ENCODE measurements at places on chromosomes 7 and 10.

- DNase-seq: no peak
Observed at GRCh38 chr10:48931188-48931587, 8.5 kb downstream of the LRRC18 start.

DNA sequence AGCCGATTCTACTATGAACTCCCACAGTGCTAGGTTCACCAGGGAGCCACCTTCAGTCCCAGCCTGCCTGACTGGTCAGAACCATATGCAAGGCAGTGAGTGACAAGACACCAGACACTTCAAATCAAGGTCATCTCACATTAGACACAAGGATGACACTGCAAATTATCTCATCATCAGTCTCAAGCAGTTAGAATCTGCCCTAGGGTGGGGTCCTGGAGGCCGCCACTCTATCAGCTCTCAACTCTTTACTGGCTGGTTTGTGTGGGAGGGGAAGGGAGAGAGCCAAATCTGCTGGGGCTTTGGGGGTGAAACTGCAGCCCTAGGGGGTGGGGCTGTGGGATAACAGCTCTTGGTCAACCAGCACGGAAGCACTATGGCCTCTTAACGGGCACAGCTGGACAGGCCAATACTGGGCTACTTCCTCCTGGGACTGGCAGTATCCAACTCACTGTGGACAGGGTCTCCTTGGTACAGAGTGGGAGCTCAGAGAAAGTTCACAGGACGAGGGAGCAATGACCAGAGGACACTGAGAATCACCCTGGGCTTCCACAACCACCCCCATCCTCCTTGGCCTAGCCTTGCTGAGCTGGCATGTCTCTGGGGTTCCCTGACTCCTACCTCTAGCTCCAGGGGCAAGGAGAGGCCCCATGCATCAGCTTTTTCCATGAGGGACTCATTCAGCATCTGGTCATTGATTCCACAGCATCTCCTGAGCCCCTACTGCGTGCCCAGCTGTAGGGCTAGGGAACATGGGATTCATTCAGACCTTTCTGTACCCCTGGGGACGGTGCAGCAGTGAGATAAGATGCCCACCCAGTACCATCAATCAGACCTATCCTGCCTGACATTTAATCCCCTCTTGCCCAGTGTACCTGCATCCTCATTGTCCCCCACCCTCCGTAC lies 5.4 kb downstream of the GPRIN2 start:
- no peak for DNase-seq

- DNase-seq: no peak
Observed at GRCh38 chr7:19248115-19248514, 102.9 kb upstream of the FERD3L start.

DNA sequence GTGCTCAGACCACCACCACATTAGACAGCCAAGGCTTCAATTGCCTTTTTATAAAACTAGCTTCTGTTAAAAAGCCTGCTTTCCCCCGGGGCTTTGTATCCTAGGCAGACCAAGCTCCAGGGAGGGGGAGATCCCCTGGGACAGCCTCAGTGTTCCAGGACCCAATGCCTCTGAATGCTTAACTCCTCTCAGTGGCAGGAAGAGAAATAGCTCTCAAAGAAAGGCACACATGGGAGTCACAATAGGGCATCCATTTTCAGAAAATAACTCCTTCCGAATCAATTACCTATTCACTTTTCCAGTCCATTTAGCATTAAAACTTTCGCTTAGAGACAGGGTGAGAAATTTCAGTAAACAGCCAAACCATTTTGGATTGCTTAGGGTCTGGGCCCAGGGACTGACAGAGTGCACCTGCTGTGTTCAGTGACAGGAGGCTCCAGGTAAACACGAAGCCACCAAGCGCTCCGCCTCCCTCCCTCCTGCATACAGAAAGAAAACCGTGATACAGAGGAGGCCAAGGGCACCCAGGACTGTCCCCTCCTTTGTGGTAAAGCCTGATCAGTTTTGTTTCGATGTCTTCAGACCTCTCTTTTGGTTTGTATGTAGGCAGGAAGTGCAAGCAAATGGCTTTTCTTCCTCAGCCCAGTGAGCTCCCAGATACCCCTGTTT lies 599.7 kb downstream of the KCNMA1 start:
- no peak for DNase-seq

DNA sequence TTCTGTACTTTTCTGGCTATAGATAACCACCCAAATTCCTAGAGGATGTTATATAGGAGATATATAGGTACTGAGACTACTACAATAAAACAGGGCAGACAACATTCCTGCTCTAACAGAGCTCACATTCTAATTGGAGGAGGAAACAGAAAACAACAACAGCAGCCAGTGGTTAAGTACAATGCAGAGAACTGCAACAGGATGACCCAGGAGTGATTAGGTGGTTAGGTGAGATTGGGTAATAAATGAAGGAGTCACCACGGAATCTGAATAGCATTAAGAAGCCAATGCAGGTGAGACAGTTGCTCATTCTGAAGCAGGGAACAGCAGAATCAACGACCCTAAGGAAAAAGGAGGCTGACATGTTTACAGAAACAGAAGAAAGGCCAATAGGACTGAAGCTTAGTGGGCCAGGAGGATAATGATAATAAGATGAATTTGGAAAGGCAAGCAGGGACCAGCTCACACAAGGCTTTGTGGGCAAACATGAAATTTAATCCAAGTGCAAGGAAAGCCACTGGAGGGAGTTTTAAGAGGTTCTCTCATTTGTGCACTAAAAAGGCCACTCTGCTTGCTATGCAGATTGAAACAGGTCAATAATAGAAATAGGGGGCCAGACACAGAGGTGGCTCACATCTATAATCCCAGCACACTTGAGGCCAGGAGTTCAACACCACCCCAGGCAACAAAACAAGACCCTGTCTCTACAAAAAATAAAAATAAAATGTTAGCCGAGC lies 16.9 kb upstream of the REEP3 start:
- no peak for DNase-seq

DNA sequence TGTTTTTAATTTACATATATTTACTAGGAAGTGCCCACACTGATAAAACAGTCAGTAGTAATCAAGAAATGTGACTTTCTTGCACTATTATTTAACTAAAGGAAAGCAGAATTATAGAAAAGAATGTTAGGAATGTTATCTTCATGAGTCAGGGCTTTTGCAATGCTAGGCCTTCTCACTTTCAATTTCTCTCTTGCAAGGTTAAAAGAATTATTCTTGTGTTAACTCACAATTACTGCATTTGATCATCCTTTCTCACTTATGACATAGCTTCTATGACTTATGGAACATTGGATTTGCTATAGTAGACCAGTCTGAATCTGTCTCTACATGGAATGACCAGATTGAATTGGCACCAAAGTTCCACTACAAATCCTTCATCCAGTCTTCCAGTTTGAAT lies 192.4 kb downstream of the SDK1 start:
- DNase-seq: no peak

DNA sequence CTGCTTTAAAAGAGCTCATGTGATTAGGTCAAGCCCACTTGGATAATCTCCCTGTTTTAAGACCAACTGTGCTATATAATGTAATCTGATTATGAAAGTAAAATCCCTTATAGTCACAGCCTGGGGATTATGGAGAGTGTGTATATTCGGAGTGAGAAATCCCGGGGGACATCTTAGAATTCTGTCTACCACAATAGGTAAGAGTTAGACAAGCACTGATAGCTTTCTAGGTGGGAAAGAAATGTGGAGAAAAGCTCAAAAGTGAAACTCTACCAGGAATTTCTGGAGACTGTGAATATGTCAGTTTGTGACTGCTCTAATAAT lies 2.9 kb upstream of the VCL start:
- DNase-seq: no peak

DNA sequence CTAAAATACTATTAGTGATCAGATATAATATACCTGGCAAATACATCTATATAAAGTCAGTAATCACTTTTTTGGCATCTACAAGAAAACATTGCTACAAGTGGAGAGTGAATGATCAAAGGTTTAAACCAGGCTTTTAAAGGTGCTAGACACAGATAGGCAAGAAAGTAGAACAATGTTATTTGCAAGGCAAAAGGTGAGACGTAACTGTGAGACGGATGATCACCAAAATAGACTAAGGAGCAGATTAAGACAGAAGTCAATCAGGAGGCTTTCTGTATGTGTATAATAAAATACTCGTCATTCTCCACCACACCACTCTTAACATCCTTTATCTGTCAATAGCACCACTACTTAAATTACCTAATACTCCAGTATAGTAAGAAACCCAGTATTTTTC lies 8.3 kb downstream of the ANXA7 start:
- DNase-seq: no peak

- no peak for DNase-seq
Observed at GRCh38 chr7:92750447-92750839, 85.9 kb downstream of the CDK6 start.
